ENCODE measurements at places on chromosomes 4 and X. TPM values are rescaled to one million over a fixed set of nuclear protein-coding genes. Genes with fewer than 3 reads are reported as not detected.
A peak's percentile ranks its signal among the peaks of the same experiment; 100 is the strongest.

Gene MAGEB2
- total RNA-seq = not detected

GRCh38 chr4:82005158-82005557, 368.6 kb downstream of the HNRNPD start:
- DNase-seq = no peak

DNA sequence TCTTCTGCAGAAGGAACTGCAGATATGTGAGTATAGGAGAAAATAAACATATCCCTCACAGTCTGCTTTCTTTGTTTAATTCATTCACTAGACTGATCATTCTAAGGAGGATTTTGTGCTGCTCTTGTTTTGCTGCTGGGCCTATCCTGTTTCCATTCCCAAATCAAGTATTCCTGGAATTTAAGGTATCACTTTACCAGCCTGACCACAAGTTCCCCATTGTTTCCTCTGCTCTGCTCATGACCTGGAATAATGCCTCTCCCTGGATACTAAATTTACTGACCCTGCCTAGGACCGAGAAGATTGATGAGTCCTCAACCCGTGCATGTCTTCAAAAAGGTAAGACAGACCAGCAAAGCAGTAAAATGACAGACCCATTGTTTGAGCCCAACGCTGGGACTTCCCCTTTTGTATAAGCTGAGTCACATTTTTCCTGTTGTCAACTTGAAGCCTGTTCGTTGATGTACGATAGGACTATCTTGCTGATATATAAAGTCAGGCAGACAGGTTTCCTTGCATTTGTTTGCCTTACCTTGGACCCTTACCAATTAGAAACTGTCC, 85.5 kb upstream of the TET2 start:
- DNase-seq = peak; percentile 51

Gene TBX22
- not detected for total RNA-seq

DNA sequence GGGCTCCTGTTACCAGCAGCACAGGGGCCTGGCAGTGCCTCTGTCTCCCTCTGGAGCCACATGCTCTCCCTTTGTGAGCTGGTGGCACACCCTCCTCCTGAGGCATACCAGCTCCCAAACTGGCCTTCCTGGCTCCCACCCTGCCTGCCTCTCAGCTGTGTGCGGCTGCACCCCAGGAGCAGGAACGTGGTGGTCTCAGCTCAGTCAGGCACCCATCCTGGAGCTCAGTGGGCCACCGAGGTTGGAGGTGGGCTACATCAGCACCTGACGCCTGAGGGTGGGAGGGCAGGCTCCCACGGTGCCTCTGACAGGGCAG, 85.9 kb upstream of the NKX1-1 start:
- no peak for DNase-seq

All from Karpas-422 (cell line).